ENCODE measurements at places on chromosomes 5 and 9. TPM values are rescaled to one million over a fixed set of nuclear protein-coding genes. Genes with fewer than 3 reads are reported as not detected.

The PTPDC1 gene
- total RNA-seq = 10.6 TPM

The EQTN gene
- not detected for total RNA-seq

DNA sequence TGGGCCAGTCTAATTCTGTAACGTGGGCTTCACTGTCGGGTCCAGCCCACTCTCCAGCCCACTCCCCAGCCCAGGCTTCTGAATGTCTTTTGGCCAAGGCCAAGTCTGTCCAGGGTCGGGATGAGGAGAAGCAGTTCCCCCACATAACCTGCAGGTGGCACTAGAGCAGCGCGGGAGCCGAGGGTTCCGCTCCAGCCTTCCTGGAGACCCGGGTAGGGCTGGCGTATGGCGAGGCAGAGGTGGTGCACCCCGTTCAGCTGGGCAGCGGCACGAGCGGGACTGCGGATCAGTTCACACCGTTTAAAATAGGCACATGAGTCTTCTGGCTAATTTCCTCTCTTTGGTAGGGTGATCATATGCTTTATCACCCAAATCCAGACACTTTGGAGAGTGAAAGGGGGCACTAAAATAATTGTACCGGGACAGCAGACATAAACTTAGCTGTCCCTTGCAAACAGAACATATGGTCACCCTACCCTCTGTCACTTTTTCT, 185.9 kb downstream of the MSX2 start:
- ATAC-seq = peak; percentile 88

- ATAC-seq = no peak
Measured at GRCh38 chr9:9002826-9003583, 1203.4 kb upstream of the DMAC1 start.

GRCh38 chr5:35852773-35853172, 3.9 kb upstream of the IL7R start:
- ATAC-seq = no peak
